Upper lobe of left lung (tissue), 6 donors: ENCODE measurements at places on chromosomes 13 and 19. TPM values are rescaled to one million over a fixed set of nuclear protein-coding genes. Genes with fewer than 3 reads are reported as not detected.

DNA sequence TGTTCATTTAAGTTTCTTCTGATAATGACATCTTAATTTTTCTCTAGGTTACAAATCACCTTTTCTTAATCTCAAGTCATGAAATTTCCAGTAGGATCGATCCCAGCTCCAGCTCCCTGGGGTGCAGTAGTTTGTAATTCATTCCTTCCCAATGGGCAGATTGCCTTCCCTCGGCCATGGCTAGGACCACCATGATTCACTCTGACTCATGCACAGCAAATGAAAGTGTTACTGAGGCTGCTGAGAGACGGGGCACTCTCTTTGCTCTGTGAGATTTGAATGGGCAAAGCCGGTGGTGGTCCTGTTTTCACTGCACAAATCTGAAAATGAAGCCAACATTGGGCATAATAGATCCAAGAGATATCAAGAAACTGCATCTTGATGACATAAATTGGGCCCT is 202.8 kb upstream of the IRS2 start:
- no peaks in the 10 kb centered on the region for H3K27me3 ChIP-seq
- H3K4me3 ChIP-seq: no peak overlapping the region
- no peaks in the 10 kb centered on the region for H3K4me1 ChIP-seq

- H3K4me1 ChIP-seq: peaks cover 5% of the 10 kb centered on the region
- no peaks in the 10 kb centered on the region for H3K36me3 ChIP-seq
- no peak for DNase-seq
- H3K27me3 ChIP-seq: no peaks in the 10 kb centered on the region
Observed at GRCh38 chr13:44786756-44787155, 202.5 kb downstream of the NUFIP1 start.

GRCh38 chr19:37251308-37252229 is 33.6 kb downstream of the ZNF383 start:
- peak; percentile 90 for DNase-seq

DNA sequence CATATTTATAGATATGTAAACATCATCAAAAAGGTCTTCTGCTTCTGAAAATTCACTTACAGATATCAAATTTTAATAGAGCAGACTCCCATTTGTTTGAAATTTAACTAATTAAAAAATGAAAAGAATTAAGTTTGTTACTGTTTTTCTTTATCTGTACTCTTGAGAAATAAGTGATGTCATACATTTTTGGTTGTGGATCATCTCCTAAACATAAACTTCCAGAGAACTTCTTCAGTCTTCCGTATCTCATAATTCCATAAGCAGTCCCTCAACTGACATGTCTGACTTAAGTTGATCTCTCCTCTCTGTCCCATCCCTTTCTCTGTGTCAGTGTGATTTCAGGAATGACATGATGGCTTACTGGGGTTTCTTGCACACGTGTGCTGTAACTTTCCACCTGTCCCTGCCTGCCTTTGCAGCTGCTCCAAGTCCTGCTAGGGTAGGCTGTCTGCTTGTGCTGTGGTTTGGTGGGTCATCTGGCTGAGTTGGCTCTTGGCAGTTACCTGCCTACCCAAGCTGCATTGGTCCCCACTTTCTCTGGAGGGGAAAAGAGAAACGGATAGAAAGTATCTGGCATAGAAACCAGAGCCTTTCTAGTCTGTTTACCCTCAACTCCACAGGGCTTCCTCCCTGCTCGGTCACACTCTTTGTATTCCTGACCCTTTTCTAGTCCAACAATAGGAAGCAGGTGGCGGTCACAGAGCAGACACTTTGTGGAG is 127.1 kb downstream of the GGACT start:
- no peaks in the 10 kb centered on the region for H3K36me3 ChIP-seq
- H3K27me3 ChIP-seq: no peaks in the 10 kb centered on the region
- H3K4me3 ChIP-seq: no peak overlapping the region
- H3K27ac ChIP-seq: no peak overlapping the region

DNA sequence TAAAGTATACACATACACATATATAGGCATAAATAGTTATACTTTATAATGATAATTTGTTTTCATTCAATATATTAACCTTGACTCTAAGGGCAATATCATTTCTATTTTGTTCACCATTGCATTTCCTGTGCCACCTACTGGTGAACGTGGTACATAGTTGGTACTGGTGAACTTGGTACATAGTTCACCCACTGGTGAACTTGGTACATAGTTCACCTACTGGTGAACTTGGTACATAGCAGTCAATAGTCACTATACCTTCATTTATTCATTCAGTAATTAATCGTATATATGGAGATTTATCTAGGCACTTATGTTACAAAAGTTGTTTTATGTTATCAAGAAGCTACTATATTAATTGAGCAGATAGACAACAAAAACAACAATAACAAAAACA is 172.6 kb upstream of the ATXN8OS start:
- H3K36me3 ChIP-seq: no peaks in the 10 kb centered on the region
- no peaks in the 10 kb centered on the region for H3K4me1 ChIP-seq
- no peak overlapping the region for H3K4me3 ChIP-seq
- H3K27ac ChIP-seq: no peak overlapping the region

DNA sequence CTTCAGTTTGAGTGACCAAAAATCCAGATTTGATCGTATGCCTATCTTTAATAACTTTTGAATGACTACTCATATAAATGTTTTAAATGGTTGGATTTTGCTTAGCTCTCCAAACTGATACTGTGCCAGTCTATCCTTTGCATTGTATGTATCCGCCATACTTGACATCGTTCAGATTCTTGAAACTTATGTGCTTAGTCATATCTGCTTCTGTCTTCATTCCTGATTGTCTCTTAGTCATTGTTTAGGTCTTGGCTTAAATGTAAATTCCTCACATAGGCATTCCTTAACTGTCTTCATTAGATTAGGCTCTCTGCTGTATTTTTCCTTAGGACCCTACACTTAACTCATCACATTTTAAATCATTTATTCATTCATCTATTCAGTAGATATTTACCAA is 126.0 kb downstream of the PCCA start:
- no peak for DNase-seq
- no peaks in the 10 kb centered on the region for H3K4me1 ChIP-seq
- H3K27me3 ChIP-seq: no peaks in the 10 kb centered on the region
- no peak overlapping the region for H3K4me3 ChIP-seq
- H3K27ac ChIP-seq: no peak overlapping the region
- H3K36me3 ChIP-seq: peaks cover 13% of the 10 kb centered on the region

- no peaks in the 10 kb centered on the region for H3K36me3 ChIP-seq
- H3K27ac ChIP-seq: no peak overlapping the region
- no peaks in the 10 kb centered on the region for H3K27me3 ChIP-seq
- DNase-seq: no peak
- peaks cover 4% of the 10 kb centered on the region for H3K4me1 ChIP-seq
Observed at GRCh38 chr13:50587645-50588373, 255.7 kb downstream of the DLEU7 start.

DNA sequence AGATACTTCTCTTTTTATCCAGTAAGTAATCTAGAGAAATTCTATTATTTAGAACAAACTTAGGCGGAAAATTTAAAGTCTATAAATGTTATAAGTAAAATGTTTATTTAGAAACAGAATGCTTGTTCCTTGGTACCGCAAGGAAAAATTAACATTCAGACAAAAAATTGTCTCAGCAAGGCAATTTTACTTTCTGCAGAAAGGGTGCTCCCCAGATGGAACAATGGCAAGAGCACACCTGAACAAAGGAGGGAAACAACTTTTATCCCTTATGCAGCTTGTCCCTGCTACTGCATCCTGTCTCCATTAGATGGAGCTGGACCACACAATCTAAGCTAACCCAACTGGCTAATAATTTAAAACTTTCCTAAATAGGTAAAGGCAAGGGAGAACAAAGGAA is 6.5 kb upstream of the ZNF708 start:
- H3K27me3 ChIP-seq: no peaks in the 10 kb centered on the region
- no peak overlapping the region for H3K27ac ChIP-seq
- H3K36me3 ChIP-seq: no peaks in the 10 kb centered on the region
- DNase-seq: no peak
- H3K4me1 ChIP-seq: no peaks in the 10 kb centered on the region

GRCh38 chr13:36344173-36344572 is 2.0 kb downstream of the SPART start:
- peaks cover 29% of the 10 kb centered on the region for H3K4me1 ChIP-seq
- peak overlapping the region; percentile 98 for H3K27ac ChIP-seq
- H3K36me3 ChIP-seq: no peaks in the 10 kb centered on the region

DNA sequence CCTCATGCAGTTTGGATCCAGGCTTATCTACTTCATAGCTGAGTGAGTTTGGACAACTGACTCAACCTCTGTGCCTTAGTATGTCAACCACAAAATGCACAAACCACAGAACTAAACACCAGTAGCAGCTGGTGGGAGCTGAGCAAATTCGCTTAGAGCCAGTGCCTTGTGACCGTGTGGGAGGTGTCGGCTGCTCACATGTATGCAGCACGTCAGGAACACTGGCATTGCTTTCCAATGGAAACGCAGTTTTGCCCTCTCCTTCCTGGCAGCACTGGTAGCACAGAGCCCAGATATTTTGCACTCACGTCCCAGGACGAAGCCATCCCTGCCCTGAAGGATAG is 8.3 kb upstream of the NTN5 start:
- no peak overlapping the region for H3K27ac ChIP-seq
- H3K36me3 ChIP-seq: no peaks in the 10 kb centered on the region
- no peak overlapping the region for H3K4me3 ChIP-seq
- no peak for DNase-seq
- H3K4me1 ChIP-seq: peaks cover 9% of the 10 kb centered on the region

DNA sequence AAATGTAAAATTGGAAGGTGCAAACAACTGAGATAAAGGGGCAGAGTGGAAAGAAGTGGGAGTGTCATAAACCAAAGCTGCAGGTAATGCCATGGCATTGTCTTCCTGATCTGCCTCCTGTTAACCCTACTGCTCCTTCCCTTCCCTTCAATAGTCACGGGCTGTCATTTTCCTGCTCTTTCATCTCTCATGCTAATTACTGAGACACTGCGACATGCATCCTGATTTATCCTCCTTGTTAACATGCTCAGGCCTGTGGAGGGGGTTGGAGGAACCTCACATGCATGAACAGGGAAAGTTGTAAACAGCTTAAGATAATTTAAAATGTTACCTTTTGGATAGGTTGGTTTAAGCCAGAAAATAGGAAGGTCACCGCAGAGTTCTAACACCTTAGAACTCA is 27.2 kb downstream of the CNMD start:
- no peak for DNase-seq
- no peaks in the 10 kb centered on the region for H3K4me1 ChIP-seq
- no peaks in the 10 kb centered on the region for H3K36me3 ChIP-seq
- no peaks in the 10 kb centered on the region for H3K27me3 ChIP-seq

DNA sequence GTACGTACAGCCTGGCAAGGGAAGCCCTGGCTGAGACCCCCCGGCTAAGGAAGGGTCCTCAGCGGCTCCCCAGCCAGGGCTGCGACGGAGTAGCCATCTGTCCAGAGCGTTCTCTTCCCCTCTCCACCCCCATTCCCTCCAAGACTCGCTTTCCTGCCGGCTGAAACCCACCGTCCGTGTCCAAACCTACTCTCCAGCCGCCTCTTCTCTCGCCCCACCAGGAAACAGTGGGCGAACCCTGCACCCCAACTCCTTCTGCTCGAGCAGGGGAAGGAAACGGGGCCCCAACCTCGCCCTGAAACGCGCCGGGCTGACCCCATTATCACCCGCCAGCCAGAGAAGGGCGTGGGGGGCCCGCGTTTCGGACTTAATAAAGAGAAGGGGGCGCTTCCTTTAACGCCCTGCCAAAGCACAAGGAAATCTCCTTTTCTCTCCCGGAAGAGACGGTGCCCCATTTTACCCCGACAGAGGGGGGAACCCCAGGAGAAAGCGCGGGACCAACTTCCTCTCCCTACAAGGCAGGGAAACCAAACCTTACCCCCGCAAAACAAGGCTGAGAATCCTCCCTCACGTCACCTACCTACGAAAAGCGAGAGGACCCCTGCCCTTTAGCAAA is 2.5 kb downstream of the ZC3H4 start:
- peak overlapping the region; percentile 99 for H3K27ac ChIP-seq
- H3K27me3 ChIP-seq: no peaks in the 10 kb centered on the region
- peaks cover 41% of the 10 kb centered on the region for H3K4me1 ChIP-seq
- H3K4me3 ChIP-seq: peak overlapping the region; percentile 76
- no peaks in the 10 kb centered on the region for H3K36me3 ChIP-seq
- DNase-seq: peak; percentile 44

DNA sequence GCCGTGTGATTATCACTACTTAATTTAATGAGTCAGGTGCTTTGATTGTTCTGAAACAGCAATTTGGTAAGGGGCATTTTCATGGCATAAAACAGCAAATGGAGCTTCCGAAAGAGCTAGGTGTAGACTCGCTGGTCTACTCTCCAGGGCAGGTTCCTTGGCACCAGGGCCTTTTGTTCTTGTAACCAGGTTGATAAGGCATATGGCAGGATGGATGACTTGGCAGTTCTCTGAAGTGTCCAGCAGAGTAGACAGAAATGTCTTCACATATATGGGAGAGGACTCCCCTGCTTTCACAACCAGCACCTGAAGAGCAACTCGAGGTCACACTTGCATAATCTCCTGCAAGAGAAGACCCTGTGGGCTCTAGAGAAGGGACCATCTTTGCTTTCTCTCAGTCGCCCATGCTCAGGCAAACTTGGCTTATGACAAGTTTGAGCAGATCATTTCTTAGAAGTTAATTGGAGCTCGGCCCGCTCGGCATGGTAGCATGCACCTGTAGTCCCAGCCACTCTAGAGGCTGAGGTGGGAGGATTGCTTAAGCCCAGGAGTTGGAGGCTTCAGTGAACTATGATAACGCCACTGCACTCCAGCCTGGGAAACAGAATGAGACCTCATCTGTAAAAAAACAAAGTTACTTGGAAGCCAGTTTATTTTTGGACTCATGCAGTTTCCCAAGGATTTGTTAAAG is 23.3 kb upstream of the WASF3 start:
- H3K4me3 ChIP-seq: no peak overlapping the region
- H3K27me3 ChIP-seq: no peaks in the 10 kb centered on the region
- no peak overlapping the region for H3K27ac ChIP-seq
- DNase-seq: no peak

DNA sequence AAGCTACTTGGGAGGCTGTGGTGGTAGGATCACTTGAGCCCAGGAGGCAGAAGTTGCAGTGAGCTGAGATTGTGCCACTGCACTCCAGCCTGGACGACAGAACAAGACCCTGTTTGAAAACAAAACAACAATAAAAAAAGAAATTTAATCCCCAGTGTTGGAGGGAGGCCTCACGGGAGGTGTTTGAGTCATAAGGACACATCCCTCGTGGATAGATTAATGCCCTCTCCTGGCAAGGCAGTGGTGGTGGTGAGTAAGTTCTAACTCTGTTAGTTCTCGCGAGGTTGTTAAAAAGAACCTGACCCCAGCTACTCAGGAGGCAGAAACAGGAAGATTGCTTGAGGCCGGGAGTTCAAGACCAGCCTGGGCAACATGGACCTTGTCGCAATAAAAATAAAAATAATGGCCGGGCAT is 27.6 kb upstream of the SIN3B start:
- H3K4me3 ChIP-seq: no peak overlapping the region
- no peaks in the 10 kb centered on the region for H3K4me1 ChIP-seq
- no peaks in the 10 kb centered on the region for H3K36me3 ChIP-seq
- H3K27ac ChIP-seq: no peak overlapping the region
- no peaks in the 10 kb centered on the region for H3K27me3 ChIP-seq

GRCh38 chr13:59690857-59691500 is 472.7 kb downstream of the DIAPH3 start:
- no peak overlapping the region for H3K4me3 ChIP-seq
- H3K36me3 ChIP-seq: no peaks in the 10 kb centered on the region
- H3K27me3 ChIP-seq: no peaks in the 10 kb centered on the region
- DNase-seq: no peak

KLK15 gene
- not detected for total RNA-seq

ZNF285 gene
- not detected for total RNA-seq

MAB21L1 gene
- total RNA-seq: not detected

MYO1F gene
- total RNA-seq: 137 TPM

CIC gene
- total RNA-seq: 83.8 TPM

LILRA1 gene
- total RNA-seq: 3.8 TPM
